ENCODE measurements at places on chromosomes 4 and X.
A peak's percentile ranks its signal among the peaks of the same experiment; 100 is the strongest.

DNA sequence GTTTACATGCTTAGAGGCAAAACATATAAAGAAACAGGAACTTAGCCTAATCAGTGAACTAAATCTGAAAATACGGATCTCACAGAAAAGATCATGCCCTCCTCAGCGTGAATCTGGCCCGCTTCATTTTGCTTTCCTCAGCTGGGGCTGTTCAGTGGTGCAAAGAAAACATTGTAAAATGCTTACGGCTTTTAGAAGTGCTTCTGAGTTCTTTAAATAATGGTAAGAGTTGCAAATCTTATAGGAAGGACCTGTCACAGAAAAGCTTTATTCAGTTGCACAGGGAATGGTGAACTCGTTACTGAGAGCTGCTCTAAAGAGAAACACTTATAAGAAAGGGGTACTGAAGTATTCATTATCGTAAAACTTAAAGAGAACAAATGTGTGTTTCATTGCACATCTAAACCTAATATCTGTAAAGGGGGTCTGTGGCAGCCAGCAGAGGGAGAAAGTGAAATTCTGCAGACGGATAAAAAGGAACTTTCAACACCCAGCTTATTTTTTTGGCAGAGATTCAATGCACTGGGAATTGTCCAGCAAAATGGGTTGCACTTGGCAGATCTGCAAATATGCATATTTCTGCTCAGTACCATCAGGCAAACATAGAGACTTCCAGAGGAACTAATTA is 139.2 kb upstream of the ANK2 start:
- no peak for DNase-seq

DNA sequence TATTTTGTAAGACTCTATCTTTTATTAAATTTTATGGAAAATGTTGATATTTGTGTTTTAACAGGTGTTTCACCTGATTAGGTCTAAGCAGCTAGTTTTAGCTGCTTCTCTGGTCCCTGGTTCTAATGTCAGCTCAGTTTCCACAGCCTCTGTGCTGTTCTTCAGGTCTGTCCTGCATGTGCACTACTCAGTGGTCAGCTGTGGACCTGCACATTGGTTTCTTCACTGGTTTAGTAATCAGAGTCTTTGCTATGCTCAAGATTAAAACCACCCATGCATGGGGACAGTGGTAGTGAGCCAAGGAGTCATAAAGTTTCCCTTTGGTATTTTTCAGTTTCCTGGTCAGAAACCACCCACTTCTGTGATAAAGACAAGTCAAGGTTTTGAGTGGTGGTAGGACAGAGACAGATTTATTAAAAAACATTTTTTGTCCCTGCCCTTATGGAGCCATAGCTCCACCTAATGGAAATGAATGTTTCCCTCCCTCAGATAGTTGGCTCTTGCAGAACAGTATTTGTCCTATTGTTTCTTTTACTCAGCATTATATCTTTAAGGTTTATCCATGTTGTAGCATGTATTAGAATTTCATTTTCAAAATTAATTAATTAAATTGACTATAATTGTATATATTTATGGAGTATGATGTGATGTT is 36.8 kb upstream of the VBP1 start:
- DNase-seq, result no peak

- DNase-seq, result no peak
Measured at GRCh38 chr4:122831515-122832196, 5.0 kb downstream of the FGF2 start.

DNA sequence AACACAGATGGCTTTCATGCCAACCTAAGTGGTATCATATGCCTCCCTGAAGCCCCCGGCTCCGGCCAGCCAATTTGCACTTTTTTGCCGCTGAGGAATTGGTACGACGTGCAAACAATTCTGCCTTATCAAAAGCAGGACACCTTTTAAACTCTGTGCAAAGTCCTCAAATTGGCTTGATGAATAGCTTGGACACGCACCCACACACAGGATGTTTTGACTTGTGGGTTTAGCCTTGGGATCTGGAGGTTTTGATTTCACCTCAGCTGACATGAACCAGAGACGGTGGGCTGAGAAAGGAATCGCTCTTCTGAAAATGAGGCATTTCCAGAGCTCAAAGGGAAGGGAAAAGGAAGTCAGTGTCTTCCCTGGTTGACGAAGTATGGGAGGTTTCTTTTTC is 110.8 kb upstream of the SHOX start:
- no peak for DNase-seq

GRCh38 chr4:140331245-140331644 is 42.2 kb upstream of the SCOC start:
- DNase-seq, result no peak

DNA sequence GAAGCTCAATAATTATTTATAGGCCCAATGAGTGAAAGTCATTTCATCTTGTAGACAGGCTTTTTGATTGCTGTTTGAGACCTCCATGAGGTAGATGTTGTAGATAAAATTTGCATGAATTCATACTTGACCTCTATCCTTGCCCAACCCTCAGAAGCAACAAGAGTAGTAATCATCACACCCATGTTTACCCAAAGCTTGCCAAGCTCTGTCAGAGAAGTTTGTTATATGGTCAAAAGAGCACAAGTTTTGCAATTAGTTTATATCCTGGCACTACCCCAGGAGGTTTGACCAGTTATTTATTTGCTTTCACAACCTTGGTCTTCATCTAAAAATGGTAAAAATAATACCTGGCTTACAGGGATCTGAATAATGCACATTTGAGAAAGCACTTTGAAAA is 20.7 kb downstream of the ADH7 start:
- no peak for DNase-seq

- DNase-seq, result peak; percentile 33
Measured at GRCh38 chr4:40992472-40993295, 221.7 kb downstream of the APBB2 start.

DNA sequence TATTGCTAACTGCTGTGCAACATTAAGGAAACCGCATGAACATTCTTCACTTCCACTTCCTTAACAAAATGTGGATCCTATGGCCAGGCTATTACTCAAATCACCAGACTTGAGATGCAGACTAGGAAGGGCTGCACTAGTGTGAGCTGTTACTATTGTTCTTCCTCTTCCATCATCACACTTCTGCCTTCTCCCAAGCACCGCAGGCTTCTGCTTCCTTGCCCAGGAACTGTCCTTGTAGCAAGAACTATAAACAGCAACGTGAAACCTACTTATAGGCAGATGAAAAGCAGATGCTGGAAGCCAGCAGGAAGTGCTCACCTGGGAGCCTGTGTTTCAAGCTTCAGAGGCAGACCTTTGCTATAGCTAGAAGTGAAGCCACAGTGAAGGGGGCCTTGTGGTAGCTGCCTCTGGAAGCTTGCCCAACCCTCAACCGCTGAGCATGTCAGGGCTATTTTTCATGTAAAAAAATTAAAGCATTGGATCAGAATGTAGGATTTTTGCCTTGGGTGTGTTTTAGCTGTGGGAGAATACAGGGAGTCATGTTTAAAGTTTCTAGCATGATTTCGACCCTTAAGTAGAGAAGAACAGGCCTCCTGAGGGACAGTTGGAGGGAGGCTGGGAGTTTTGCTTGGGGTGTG is 43.9 kb downstream of the CLNK start:
- peak; percentile 8 for DNase-seq

- DNase-seq, result no peak
Measured at GRCh38 chr4:21882051-21882839, 66.3 kb downstream of the KCNIP4 start.

- peak; percentile 61 for DNase-seq
Measured at GRCh38 chr4:140103676-140104075, 50.3 kb downstream of the MAML3 start.

DNA sequence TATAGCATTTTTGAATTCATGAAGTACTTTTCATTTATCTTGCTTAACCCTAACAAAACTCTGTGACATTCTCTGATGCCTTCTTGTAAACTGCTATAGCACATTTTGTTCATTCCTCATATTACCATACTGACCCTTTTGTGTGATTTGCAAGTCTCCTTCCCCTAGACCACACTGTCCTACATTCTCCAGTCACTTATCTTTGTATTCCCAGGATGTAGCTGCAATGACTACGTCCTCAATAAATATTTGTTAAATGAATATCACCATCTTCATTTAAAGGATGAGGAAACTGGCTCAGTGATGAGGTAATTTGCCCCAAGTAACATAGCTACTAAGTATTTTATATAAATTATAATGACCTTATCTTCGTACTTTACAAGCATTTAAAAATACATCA is 11.9 kb downstream of the HUWE1 start:
- no peak for DNase-seq

- DNase-seq, result no peak
Measured at GRCh38 chr4:149050840-149051239, 608.6 kb upstream of the NR3C2 start.

- no peak for DNase-seq
Measured at GRCh38 chr4:53563824-53564223, 27.5 kb downstream of the LNX1 start.

DNA sequence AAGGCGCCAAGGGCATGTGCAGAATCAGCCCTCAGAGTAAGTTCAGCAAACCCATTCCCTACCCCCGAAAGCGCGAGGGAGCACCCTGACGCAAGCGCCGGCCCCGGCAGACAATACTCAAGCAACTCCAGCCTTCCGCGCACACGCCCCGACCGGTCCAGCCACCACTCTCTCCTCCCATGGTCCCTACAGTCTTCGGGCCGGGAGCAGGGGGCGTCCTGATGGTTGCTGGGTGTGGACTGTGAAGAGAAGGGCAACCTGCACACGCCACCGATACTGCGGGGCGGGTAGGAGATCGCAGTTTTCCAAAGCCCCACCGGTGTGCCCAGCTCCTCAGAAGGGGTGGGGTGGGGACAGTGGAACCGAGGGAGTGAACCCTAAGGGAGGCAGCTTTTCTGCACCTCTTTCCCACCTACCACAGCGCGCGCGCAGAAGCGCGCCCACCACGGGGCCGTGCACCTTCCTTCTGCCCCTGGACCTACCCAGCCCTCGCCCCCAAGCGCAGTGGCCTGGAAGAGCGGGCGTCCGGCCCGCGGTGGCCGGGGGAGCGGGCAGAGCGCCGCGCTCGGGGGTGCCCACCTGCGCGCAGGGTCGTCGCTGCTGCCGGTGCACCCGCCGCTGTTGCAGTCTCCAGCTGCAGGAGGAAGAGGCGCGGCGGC is 650.2 kb upstream of the DIPK2B start:
- DNase-seq, result no peak

DNA sequence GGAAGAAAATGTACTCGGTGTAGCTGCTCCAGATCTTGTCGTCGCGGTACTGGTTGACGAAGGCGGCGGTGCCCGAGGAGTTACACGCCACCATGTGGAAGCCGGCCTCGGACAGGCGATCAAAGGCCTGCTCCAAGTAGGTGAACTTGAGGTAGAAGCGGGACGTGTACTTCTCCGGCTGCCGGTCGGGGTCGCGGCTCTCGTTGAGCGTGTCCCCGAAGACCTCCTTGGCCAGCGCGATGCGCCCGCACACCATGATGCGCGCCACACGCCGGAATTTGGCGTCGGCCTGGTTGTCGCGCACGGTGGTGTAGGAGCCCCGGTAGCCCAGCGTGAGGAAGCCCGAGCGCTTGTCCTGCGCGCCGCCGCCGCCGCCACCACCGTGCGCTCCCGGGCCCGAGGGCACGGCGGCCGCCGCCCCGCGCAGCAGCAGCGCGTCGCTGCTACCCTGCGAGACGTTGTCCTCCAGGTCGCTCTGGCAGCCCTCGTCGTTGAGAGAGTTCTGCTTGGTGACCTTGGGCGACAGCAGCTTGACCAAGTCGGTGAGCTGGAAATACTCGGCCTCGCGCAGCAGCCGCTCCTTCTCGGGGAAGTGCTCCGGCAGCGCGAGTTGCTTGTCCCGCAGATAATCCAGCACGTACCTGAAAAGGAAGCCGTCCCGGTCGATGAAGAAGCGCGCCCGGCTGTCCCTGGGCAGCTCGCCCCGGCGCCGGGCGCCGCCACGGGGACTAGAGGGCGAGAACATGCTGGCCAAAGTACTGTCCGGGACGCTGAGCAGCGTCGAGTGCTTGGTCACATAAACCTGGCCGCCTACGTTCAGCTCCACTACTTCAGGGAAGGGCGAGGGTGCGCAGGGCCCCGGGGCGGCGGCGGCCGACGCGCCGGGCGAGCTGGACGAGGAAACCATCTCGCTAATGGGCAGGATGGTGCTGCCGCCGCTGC is 775 bp downstream of the KCTD8 start:
- no peak for DNase-seq

- no peak for DNase-seq
Measured at GRCh38 chrX:337331-337831, 18.8 kb upstream of the GTPBP6 start.

DNA sequence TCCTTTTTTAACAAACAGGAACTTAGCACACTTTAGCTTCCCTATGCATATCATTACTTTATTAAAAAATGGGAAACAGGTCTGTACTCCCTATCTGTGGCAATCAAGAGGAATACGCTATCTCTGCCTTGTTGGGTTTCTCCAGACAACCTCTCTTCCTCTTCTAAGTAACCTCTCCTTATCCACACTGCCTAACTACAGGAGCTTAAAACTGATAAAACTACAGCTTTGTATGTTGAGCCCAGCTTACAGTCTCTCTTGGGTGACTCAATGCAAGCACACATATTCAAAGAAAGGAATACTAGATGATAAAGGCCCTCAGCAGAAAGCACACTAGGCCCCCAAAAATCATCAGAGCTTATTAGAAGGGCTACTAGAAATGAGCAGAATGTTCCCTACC is 8.9 kb downstream of the NUP62CL start:
- no peak for DNase-seq

GRCh38 chr4:176137631-176138030 is 57.8 kb downstream of the SPATA4 start:
- no peak for DNase-seq

- no peak for DNase-seq
Measured at GRCh38 chr4:103673983-103674382, 45.8 kb downstream of the TACR3 start.

- no peak for DNase-seq
Measured at GRCh38 chr4:75714704-75715103, 9.7 kb upstream of the USO1 start.

- no peak for DNase-seq
Measured at GRCh38 chrX:111778591-111778990, 97.4 kb upstream of the TRPC5OS start.

DNA sequence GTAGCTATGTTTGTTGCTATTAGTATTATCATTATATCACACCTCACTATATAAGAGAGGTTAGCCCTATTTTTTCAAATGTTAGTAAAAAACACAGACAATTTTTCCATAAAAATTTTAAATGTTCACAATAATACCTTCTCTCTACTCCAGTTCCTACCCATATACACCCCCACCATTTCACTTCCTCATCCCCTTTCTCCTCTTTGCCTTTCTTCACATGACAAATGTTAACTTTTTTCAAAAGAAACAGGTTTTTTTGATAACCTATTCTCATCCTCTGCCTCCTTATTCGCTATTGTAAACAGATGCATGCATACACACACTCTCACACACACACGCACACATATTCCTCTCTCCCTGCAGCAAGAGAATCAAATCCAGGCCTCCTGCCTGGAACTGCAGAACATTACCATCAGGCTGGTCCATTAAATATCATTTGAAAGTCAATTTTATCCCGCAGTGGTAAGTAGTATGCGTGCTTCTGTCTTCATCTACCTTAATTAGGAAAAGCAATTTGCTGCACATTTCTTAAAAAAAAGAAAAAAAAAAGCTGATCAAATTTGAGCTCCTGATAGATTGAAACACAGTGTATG is 55.5 kb downstream of the MID1IP1 start:
- no peak for DNase-seq

GRCh38 chr4:144818136-144818535 is 172.2 kb downstream of the HHIP start:
- no peak for DNase-seq

- DNase-seq, result no peak
Measured at GRCh38 chrX:132748909-132749308, 209.5 kb downstream of the HS6ST2 start.
